Activated naive CD4-positive, alpha-beta T cell treated with anti-CD3 and anti-CD28 coated beads for 36 hours (primary cell): ENCODE measurements at places on chromosomes 5 and 9. TPM values are rescaled to one million over a fixed set of nuclear protein-coding genes. Genes with fewer than 3 reads are reported as not detected.

GRCh38 chr5:68066277-68066955, 149.1 kb upstream of the PIK3R1 start:
- DNase-seq: no peak

DNA sequence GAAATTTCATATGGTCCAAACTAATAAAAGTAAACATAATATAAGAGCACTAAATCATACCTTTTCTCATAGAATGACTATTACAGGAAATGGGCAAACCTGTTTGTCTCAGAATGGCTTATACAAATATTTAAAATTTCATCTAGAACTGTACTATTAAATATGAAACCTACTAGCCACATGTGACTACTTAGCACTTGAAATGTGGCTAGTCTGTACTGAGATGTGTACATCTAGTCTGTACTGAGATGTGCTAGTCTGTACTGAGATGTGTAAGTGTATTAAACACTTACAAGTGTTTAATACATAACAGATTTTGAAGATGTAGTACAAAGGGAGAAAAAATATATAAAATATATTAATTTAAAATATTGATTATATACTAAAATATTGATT, 22.4 kb downstream of the ABITRAM start:
- no peak for DNase-seq

C9orf78 gene
- 45.7 TPM for total RNA-seq

GRCh38 chr5:32843531-32843895, 132.4 kb downstream of the NPR3 start:
- no peak for DNase-seq

DNA sequence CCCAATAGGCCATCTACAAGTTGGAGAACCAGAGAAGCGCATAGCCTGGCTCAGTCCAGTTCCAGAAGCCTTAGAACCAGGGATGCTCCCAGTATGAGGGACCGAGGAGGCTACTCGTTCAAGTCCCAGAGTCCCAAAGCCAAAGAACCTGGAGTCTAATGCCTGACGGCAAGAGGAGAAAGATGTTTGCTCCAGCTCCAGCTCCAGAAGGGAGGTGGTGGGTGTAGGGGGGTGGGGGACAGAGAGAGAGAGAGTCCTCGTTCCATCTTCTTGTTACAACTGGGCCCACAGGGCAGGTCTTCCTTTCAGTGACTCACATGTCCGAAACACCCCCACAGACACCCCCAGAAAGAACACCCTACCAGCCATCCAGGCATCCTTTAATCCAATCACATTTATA, 63.9 kb downstream of the SEC61B start:
- no peak for DNase-seq

DNA sequence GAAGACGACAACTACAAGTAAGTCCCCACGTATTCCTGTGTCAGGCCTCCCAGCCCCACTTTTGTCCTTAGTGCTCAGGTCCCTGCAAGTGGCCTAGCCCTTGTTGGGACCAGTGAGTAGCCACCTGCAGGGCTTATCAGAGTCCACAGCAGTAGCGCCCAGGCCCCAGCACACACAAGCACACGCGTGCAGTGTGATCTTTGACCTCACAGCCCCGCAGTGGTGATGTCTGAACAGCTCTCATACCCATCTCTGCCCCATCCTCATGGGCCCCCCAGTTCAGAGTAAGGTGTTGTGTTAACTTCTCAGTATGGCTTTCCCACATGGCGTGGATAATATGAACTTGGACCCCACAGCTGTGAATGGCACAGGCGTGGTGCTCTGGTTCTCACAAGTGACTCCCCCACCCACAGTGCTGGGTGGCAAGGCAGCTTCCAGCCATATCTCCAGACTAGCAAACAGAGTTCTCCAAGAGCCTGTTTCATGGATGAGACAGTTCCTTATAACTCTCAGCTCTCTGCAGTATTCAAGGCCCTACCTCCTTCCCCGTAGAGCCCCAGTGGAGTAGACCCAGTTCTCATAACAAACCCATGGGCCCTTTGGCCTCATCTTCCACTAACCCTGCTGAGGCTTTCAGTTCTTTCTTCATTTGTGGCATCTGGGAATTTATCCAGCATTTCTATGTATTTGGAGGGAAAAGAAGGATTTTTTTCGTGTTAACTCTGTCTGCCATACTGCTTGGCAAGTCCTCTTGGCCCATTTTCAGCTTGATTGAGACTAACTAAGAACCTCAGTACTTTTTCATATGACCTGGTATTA, 46.5 kb upstream of the ANGPTL2 start:
- DNase-seq: no peak
